Stimulated activated CD4-positive, alpha-beta T cell treated with anti-CD3 and anti-CD28 coated beads, TNF-alpha, amount 100 ng/mL, for 24 hours (primary cell): ENCODE measurements at places on chromosomes 7 and 10.

GRCh38 chr10:102985811-102986210 is 67.7 kb downstream of the CNNM2 start:
- DNase-seq = no peak

GRCh38 chr10:29691564-29692072 is 56.8 kb upstream of the SVIL start:
- no peak for DNase-seq

DNA sequence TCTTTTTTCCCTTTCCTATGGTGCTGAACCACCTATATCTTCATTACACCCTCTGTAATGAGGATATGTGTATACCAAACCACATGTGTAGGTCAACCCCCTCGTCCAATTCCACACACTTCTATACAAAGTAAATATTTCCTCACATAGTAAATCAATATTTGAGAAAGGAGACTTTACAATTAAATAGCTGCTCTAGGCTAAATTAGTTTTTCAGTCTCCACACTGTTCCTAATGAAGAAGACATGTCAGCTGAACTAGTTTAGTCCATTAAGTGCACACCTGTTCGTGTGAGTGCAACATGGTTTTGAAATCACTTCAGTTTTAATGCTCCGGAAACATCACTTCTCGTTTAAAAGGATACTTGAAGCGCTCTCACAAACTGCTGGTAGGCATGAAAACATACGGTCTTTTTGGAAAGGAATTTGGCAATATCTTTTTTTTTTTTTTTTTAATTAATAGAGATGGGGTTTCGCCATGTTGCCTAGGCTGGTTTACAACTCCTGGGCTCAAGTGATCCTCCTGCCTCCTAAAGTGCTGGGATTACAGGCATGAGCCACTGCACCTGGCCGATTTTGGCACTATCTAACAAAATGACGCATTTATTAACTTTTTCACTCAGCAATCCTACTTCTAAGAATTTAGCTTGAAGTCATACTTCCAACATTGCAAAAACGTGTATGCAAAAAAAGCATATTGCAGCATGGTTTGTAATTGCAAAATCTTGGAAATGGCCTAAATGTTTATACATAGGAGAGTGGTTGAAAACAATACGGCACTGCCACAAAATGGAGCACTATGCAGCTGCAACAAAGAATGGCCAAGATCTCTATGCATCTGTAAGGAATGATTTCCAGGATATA is 2.1 kb upstream of the XRCC2 start:
- no peak for DNase-seq

- DNase-seq = no peak
Observed at GRCh38 chr10:110076559-110077318, 69.0 kb downstream of the ADD3 start.

GRCh38 chr10:56763090-56763489 is 402.0 kb upstream of the ZWINT start:
- no peak for DNase-seq

- DNase-seq = no peak
Observed at GRCh38 chr7:6422926-6423632, 24.7 kb downstream of the DAGLB start.

DNA sequence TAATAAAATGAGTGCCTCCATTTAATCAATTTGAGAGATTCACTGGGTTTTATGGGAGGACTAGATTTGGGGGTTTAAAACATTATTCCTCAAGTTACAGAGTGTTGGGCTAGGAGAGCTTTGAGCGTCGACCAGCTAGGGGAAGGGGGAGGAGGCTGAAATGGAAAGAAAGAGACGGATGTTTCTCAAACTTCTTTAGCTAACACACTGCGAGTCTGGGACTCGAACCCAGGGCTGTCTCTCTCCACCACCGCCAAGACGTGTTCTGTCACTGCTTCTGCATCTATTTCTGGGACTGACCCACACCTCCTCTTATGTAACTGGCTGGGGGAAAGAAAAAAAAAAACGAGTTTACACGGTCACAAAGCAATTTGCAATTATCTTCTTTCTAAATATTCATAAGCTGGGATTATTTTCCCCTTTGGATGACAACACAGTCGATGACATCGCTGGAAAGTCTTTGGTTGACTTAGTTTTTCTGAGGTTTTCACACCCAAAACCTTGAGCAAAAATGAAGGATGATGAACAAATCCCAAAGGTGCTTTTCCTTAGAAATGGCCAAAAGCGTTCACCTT is 27.2 kb downstream of the CHST15 start:
- DNase-seq = no peak

DNA sequence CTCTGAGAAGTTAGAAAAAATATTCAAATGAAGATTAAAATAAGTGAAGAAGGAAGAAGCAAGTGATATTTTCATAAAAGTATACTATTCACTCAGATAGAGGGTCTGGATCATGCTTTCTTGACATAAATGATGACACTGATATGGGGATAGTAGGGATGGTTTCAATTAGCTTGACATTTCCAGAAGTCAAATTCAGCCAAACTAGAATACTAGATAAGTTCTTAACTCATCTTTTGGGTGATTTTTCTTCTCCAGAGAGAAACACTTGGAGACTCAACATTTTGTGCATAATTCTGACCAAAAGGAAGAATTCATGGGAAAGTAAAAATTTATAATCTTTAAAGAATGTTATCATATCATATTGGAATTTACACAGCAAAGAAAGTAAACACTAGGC is 152.0 kb upstream of the LRGUK start:
- DNase-seq = no peak

- DNase-seq = no peak
Observed at GRCh38 chr10:108360187-108360586, 1195.7 kb upstream of the SORCS1 start.

DNA sequence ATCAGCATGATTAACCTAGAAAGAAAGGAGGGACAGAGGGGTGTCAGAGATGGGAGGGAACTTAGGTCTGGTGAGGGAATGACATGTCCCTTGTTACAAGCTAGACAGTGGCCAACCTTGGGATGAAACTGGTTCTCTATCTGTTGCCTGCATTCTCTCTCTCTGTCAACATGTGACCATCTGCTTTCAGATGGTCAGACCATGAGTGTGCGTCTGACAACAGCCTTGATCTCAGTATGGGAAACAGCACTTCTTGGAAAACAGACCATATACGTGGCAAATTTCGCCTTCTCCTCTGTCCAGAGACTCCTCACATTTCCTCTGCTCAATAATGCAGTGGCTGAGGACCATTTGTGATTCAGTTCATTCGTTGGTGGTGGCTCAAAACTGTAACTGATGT is 845.9 kb downstream of the TYW1 start:
- no peak for DNase-seq

DNA sequence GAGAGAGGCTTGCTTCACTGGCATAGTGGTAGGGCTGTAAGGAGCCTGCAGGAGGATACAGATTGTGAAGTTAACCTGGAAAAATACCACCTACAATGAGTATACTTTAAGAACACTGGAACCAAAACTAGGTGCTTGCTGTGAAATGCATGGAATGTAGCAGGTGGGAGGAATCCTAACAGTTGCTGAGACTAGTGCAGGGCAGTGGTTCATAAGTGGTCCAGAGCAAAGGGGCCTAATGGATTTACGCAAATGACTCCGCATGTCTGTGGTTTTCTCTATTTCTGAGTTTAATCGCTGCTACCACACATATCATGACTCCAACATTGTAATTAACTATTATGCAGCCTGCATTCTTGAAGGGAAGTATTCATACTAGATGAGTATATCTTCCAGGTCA is 218.4 kb downstream of the CHRM2 start:
- DNase-seq = no peak

GRCh38 chr10:24645784-24646183 is 77.9 kb downstream of the ARHGAP21 start:
- no peak for DNase-seq

GRCh38 chr10:60937784-60938654 is 6.0 kb downstream of the RHOBTB1 start:
- DNase-seq = no peak

GRCh38 chr7:35384761-35385700 is 131.1 kb upstream of the TBX20 start:
- DNase-seq = no peak

DNA sequence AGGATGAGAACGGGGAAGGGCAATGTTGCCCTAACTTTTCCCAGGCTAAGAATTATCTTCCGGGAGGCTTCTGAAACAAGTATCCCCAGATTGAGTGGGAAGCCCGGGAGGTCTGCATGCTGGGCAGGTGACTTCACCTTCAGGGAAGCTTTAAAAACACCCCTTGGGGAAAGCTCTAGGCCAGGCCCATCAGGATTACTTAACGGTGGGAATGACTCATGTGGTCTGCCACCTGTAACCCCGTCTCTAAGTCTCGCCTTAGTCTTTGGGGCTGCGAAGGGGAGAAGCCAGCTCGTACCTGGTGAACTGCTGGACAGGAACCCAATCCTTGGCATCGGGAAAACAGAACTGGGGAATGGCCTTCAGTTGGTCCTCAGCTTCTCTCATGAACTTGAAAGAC is 80.1 kb upstream of the MKRN1 start:
- DNase-seq = no peak

DNA sequence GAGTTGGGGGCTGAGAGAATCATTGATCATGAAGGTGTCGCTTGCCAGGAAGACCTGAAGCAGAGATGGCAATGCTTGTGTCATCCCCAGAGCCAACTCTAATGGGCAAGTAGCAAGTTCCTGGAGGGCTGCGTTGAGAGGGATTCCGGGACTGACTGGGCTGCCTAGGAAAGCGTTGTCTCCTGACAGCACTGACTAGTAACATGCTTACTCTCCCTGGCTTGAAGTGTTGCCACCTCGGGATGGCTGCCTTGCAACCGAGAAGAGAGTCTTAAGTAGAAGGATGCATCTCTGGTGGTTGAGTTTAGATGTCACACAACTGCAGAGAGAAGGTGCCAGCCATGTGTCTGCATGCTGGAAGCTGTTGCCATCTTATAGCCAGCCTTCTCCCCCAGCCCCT is 453.4 kb downstream of the PLXNA4 start:
- no peak for DNase-seq

DNA sequence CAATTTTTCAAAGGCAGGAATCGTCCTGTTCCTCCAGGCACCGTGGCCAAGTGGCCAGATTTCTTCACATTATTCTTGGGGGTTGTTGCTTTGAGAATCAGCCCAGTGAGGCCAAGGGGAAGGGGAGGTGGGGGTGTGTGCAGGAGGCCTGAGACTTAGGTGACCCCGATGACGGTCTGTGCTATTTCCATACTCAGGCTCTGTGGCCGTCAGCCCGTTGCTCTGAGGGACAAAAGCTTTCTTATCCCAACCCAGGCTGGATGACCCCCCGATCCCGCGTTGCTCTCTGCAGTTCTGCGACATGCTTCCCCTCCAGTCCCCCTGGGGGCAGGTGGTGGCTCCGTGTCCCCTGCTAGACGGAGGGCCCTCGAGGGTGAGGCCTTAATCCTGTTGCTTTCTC is 14.2 kb downstream of the DOCK1 start:
- no peak for DNase-seq

GRCh38 chr7:158320328-158320727 is 267.3 kb downstream of the PTPRN2 start:
- no peak for DNase-seq

DNA sequence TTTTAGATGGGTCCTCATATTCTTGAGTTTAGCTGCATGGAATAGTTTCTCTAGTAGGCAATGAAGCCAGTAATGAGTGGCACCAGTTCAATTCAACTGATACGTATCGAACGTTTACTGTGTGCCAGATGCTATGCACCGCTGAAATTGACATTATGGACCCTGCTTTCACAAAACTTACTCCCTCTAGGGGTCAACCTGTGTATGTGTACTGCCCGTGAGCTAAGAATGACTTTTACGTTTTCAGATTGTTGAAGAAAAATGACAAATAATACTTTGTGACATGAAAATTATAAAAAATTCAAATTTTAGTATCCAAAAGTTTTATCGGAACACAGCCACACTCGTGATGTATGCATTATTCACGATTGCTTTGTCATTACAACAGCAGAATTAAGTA is 95.5 kb downstream of the ZMYND11 start:
- DNase-seq = no peak

- no peak for DNase-seq
Observed at GRCh38 chr10:15783941-15784636, 64.4 kb upstream of the ITGA8 start.

DNA sequence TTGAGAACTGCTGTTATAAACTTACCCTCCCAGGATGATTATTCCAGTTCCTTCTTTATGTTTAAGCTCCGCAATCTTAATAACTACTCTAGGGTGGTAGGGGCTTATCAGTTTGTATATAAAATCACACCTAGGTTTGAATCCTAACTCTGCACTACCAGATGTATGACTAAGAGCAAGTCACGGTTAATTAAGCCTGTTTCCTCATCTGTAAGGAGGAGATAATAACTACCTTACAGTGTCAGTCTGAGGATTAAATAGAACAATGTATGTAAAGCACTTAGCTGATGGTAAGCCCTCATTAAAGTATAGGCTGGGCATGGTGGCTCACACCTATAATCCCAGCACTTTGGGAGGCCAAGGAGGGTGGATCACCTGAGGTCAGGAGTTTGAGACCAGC is 9.2 kb downstream of the DNA2 start:
- no peak for DNase-seq

DNA sequence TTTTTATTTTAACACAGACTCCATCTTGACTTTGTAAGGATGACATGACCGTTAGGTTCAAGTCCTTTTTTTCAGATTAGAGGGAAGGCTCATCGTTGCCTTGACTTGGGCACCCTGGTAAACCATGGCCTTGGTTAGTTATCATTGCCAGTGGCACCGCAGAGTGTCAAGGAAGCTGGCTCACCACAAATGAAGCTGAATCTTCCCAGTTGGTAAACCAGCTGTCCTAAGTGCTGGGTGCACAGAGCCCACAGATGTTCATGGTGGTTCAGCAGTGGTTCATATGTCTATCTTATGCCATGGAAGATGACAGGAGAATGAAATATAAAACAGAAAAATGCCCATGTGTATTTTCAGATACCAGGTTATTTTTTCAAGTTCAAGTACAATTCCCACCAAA is 273.6 kb downstream of the PLXDC2 start:
- DNase-seq = no peak

DNA sequence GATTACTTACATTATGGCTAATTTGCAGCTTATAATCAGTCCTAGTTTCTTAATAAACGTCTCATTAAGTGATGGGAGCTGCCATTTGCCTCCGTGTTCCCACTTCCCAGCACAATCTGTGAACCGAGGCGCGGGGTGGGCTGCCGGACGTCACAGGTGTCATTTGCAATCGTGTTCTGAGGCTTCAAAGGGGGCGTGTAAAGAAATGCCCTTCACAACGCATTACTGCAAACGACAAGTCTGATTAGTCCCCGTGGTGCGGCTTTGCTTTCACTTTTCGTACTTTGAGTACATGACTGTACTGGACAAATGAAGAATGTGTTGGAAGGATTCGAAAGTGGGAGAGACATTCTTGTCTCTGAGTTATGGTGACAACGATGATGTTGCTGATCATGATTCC is 614.2 kb upstream of the ADARB2 start:
- DNase-seq = no peak
